ENCODE measurements at places on chromosomes 2 and 18.

- DNase-seq, result no peak
These were observed 144.2 kb downstream of the TTC32 start for GRCh38 chr2:19757586-19757985.

GRCh38 chr2:218896501-218897393, 16.1 kb downstream of the WNT10A start:
- no peak for DNase-seq

DNA sequence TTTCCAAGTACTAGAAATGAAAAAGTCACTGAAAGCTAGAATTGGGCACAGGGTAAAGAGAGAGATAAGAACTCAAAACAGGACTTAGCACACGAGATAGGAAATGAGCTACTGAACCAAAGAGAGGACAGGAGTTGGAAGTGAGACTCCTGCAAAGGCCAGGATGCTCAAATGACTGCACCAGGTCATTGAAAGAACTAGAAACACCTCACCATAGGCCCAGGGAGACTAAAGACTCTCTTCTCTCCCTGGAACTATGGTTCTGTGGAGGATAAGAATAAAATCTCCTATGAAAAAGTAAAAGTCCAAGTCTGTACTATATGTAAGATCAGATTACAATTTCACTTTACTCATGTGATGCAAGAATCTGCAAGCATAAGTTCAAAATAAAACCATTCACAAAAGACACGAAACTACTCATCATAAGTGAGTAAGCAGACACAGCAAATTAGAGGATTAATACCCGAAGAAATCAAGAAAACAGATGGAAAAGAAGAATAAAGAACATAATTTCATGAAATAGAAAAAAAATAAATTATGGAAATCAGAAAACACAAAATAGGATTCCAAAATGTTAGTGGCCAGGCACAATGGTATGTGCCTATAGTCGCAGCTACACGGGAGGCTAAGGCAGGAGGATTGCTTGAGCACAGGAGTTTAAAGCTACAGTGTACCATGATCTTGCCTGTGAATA, 6.5 kb downstream of the NBAS start:
- DNase-seq, result no peak

DNA sequence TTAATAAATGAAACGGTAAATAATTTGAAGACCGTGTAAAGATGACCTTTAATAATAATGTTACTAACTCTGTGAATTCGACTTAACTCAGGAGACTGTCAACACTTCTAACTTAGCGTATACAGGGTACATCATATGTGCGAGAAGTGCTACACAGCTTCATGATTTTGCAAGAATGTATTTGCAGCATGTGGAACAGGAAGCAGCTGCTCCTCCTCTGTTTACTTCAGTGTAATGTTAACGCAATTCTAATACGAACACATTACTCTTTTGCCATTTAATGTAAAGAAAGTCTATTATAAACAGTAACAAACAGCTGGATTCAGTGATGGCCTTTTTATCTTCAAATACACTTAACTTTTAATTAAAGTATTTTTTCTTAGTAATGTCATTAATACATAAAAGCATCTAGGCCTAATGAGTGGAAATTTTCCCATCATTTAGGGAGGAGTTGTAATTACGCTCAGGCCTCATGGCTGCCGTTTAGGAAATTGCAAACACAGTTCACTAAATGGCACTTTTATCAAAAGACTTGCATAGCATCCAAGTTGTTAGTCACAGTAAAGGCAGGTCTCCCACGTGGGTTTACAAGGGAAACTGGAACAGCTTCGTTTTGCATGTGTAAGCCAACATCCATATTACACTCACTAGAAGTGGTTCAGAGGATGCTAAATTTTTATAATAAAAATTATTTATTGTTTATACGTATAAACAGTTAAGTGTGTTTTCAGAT, 635.7 kb downstream of the FBXO15 start:
- DNase-seq, result no peak

- DNase-seq, result no peak
These were observed 521.7 kb upstream of the SPHKAP start for GRCh38 chr2:228703152-228703551.

DNA sequence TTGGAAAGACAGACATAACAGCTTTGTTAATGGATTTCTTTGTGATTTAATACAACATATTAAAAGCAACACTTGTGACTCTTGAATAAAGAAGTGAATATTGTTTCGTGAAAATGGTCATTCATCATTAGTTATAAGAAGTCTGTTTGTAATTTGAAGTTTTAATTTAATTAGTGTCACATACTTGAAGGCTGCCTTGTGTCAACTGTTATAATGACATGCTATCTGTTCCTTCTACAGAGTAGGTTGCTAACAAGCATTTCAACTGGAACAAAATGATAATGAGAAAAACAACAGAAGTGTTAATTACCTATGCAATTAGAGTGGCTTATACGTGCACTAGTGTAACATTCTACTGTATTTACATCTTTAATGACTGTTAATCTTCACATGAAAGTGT, 624.7 kb downstream of the LRP1B start:
- no peak for DNase-seq

GRCh38 chr18:61953641-61954040, 60.8 kb upstream of the RNF152 start:
- no peak for DNase-seq

DNA sequence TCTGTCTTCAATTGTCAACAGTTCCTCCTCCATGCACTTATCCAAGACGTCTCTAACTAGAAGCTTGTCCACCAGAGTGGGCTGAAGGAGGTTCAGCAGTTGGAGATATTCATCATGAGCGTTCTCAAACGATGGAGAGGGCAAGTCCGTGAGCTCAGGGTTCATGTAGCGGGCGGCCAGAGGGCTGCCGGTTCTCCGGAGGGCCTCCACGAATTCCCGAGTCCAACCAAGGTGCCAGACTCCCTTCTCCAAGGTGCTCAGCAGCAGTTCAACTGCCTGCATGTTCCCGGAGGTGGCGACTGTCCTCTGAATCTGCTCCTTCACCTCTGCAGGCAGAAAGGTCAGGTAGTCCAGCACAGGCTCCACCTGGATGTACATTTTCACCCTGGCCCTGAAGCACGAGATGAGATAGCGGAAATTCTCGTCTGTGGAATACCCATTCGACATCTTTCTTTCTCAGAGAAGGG, 590 bp downstream of the IFIH1 start:
- DNase-seq, result no peak

DNA sequence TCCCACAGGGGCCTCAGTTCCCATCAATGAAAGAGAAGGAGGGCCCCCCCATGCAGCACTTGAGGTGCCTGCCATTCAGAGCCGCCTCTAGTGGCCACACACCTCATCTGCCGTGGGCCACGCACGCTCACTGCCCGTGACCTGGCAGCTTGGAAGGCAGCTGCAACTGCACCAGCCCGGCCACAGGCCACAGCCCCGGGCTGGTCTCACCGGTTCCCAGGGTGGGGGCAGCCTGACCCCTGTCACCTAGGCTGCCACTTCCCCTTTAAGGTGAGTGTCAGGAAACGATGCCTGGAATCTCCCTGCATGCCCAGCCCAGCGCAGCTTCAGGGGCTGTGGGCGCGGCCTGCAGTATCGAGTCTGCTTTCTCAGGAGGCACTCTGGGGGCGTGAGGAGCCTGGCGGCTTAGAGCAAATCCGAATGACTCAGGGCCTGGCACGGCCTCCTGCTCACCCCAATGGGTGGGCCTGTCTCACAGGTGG, 2.6 kb downstream of the MAB21L4 start:
- DNase-seq, result no peak

DNA sequence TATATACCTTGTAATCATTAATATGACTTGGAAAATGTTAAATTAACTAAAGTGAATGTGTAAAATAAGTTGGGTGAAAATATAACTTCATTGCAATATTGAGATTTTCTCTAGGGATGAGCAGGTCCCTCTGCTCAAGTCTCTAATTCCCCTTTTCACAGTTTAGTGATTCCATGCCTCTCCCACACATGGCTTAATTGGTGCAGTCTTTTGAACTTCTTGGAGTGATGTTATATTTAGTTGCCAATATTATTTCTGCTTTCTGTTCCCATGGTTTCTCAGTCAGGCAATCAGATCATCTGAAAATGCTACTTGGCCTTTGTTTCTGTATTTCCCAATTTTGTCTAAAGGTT, 233.7 kb upstream of the SPOPL start:
- no peak for DNase-seq

DNA sequence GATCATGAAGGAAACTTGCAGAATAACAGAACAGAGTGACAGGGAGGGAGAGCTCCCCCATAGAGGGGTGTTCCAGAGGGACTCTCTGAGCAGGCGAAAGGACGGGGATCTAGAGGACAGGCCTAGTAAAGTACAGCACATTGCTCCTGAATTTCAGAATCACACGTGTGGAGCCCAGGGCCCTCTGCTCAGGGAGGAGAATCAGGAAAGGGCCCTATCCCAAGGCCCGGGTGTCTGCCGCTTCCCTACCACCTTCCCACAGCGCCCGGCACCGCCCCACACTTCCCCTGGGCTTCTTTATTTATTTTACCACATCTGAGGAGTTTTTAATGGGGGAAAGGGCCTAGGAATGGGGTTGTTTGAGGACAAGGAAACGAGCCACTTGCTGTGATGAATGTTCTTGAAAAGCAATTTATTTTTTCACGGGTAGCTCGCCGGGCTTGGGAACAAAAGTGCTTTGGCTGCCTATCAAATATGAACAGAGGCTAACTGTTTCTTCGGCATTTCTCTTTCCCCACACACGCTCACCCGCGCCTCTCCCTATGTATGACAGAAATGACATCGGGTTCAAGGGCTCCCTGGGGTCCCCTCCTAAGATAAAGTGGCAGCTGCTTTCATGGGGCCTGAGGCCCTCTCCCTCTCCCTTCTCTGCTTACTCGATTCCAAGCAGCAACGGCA, 79.3 kb upstream of the GLI2 start:
- DNase-seq, result no peak

GRCh38 chr18:45730832-45731575, 7.0 kb downstream of the SLC14A1 start:
- DNase-seq, result no peak

- DNase-seq, result no peak
These were observed 14.5 kb upstream of the KCNK3 start for GRCh38 chr2:26678035-26678434.

DNA sequence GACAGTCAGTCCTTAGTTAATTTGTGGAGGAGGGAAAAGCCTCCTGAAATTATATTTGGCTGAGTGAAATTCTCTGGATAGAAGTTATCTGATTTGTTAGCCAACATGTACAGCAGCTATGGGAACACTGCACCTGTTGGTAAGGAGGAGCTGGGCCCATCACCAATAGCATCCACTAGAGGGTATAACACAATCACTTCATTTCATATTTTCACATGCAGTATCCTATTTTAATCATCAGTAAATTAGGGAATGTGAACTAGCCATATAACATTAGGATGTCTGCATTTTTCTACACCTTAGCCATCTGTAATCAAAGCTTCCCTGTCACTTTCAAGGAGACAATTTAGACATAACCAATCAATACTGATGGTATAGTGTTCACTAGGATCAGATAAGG, 818.4 kb upstream of the CDH2 start:
- no peak for DNase-seq

DNA sequence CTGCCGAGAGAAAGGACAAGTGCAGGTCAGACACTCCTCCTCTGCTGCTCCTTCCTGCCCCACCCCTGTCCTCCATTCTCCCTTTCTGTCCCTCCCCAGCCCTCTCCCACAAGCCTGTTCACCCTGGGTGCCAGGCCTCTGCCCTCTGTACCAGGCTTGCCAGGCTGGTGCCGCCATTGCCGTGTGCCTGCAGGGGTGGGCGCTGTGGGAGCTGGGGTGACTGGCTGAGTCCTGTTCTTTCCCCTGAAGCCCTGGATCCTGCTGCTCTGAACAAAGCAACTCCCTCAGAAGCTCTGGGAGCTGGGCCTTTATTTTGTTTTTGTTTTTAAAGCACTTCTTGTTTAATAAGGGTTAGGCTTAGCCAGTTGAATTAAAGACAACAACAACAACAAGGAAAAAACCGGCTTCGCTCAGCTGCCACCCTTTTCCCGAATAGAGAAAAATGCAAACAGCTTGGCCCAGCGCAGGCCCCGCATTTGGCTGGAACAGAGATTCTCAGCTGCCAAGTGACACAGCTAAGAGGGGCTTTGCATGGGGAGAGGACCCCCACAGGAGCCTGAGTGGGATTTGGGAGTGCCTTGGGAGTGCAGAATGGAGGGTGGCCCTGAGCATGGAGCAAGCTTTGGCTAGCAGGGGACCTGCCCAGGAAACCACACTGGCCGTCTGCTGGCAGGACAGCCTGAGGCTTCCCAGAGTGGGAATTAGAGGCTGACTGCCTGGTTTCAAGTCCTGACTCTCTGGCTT, 9.1 kb downstream of the PCARE start:
- no peak for DNase-seq

DNA sequence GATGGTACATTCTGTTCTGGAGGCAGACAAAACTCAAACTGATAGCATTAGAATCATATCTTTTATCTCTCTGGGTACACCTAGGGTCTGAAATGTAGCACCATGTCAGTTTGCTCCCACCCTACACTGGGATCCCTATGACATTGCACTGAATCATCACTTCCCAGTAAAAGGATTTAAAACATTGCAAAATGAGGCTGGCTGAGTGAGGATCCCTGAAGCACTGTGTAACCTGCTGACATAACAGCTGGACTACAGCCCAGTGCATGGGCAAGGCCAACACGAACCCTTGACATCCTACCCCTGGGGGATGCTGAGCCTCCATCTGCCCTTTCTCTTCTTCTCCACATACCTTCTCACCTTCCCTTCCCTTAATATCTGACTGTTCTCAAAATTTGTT, 253.2 kb downstream of the TTC32 start:
- DNase-seq, result no peak
